ENCODE measurements at places on chromosomes 2 and 18.

DNA sequence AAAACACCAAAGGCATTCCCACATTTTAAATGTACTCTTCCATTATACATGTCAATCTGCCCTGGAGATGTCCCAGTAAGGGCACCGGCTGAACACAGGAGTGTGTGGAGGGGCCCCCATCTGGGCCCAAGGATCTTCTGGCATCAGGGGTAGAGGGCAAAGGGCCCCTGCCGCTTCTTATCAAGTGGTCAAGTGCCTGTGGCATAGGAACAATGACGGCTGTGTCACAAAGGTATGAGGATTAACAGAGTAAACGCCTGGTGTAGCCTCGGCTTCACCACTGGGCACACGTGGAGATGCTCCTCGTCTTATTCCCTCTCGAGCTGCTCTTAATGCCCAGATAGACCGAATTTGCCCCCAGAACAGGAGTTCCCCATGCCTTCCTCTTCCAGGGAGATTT is 169.7 kb upstream of the GLI2 start:
- DNase-seq: no peak

- no peak for DNase-seq
Measured at GRCh38 chr2:199339891-199340605, 117.7 kb downstream of the SATB2 start.

DNA sequence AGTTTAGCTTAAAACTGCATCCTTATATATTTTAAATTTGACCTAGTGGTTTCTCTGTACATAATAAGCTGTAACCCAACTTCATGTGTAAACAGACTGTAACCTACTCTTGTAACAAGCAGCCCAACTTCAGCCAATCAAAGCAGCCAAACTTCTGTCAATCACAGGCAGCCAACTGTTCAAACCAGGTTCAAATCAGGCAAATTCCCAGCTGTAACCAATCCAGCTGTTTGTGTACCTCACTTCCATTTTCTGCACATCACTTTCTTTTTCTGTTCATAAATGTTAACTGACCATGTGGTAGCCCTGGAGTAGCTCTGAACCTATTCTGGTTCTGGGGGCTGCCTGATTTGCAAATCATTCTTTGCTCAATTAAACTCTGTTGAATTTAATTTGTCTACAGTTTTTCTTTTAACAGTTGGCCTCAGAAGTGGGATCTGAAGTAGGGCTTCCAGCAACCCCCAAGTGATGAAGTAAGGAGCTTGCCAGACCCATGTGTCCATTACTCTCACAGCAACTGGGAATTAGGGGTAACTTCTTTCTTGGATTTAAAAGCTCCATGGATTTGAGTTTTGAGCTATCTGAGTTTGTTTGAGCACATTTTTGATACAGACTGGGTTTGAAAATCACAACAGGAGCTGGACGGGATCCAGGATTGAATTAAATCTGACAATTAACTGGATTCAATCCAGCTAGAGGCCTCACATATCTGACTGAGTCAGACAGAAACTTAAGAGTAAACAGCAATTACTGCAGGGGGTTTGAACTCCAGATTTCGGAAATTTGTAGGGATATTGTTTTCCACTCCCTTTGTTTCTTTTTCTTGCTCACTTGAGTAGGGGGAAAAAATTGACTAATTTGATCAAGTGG is 1569.7 kb upstream of the SLC39A10 start:
- DNase-seq: no peak

DNA sequence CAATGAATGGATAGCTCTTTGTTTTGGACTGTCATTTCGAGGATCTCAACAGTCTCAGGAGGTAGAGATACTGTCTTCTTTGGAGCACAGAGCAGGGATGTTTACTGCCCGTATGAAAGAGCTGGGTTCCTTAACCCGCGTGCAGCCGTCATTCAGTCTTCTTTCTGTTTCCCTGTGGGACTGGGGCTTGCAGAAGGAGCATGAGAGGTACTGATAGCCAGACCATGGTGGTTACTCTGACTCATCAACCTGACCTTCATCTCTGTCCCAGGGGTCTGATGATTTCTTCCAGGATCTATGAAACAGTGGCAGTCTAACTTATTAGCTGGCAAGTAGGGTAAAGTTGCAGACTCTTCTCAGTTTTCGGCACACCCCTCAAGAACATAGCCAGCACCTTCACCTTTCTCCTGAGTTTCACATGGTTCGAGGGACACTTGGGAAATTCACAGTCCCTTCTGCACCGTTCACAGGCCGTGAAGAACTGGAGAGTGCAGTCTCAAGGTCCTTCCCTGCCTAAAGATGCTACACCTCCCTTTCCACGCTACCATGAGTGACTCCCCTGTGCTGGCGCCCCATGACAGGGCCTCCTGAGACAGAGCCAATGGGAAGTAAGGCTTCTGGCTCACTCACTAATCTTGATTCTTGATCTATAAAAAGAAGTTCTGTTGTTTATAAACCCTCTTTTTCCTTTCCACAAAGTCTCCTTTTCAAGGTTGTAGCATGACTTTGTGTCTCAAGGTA is 226.2 kb downstream of the MC4R start:
- peak; percentile 71 for DNase-seq

DNA sequence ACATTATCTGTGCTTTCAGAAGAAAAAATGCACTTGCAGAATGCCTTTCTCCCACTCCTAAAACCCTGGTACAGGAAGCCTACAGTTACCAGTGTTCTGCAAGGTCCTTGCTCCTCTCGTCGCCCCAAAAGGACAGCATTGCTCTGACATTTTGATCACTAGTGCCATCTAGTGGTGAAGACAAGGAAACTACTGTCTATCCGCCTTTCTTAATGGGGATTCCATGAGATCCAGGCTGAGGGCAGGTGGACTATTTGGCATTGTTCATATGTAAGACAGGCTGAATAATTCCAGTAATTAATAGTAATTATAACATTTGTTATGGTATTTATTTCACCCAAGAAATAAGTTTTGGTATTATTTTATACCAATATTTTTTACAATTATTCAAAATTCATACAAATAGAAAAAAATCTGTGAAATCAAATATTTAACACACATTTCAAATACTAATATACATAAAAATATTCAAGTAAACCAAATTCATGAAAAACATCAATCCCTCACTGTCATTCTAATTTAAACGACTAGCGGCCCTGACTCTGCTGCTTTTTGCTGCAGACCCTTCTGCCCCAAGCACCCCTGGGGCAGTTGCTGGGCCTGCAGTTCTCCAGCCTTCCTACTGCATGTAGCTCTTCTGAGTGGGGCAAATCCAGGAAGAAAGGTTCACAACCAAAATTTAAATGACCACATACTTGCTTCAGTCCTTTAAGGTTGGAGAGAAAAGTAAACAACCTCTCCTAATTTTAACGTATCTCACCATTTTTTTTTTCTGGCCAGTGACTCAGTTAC is 19.0 kb downstream of the TPGS2 start:
- peak; percentile 91 for DNase-seq

- no peak for DNase-seq
Measured at GRCh38 chr18:57087644-57088376, 59.1 kb upstream of the BOD1L2 start.

DNA sequence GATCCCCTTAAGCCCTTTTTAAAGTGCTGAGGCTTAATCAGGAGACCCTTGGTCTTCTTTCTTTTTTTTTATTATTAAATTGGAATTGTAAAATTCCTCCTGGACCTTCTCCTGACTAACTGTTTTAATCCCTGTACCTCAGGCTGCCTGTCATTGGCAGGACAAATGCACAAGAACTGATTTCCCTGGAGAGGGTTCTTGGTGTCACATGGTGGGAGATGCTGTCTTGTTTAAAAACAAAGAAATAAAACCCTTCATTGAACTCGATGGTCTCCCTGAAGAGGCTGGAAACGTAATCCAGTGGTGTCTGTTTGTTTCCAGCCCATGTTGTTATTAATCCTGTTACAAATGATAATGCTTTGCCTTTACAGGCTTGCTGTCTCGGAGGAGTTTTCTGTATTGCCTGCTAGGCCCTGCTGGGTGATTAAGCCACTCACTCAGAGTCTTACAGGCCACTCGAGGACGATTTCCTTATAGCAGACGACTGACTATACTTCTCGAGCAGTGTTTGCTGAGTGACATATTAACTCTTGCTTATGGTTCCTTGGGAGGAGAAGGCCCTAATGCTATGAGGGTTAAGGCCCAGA is 100.5 kb upstream of the MGAT5 start:
- DNase-seq: no peak

DNA sequence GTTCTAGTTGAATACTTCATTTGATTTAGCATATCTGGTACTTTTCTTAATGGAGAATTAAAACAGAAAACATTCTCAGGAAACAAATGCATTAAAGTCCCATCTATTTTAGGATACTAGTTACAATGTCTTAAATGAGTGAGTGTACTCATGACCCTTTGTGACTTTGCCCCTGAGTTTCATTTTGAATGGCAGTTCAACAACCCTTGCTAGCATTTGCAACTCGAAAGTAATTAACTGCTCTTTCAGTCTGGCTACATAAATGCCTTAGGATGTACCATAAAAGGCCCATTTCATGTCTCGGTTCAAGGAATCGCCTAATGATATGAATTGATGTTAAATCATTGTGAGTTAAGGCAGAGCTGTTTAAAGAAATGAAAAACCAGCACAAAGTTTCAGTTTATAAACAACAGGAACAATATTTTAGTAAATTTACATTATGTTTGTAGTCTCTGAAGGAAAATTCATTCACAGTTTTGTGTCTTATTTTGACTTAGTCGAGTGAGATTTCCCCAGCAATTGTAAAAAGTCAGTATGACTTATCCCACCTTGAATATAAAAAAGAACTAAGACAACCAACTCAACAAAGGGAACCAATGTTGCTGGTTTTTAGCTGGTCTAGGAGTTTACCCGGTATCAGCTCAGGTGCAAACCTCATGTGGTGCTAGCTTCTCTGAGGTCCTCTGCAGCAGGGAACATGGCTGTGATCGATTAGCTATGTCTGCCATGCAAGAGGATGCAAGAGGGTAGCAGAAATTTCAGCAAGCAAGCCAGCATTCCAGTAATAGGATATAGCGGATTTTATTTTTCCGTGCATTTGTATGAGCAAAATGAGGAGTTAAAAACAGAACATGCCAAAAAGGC is 386.2 kb downstream of the PTPRM start:
- no peak for DNase-seq

Measured in hematopoietic multipotent progenitor cell treated with erythropoietin and hydrocortisone succinate and interleukin-3 and kit ligand, for 4 days (in vitro differentiated cells).